ENCODE measurements at places on chromosomes 16 and 17. TPM values are rescaled to one million over a fixed set of nuclear protein-coding genes. Genes with fewer than 3 reads are reported as not detected.

Gene FOXL1
- total RNA-seq: 0.38 TPM

- peaks cover 46% of the 10 kb centered on the region for H3K36me3 ChIP-seq
- H3K4me1 ChIP-seq: no peaks in the 10 kb centered on the region
- no peak overlapping the region for H3K27ac ChIP-seq
- DNase-seq: no peak
- H3K4me3 ChIP-seq: no peak overlapping the region
Measured at GRCh38 chr16:68927018-68927417, 83.7 kb downstream of the TANGO6 start.

DNA sequence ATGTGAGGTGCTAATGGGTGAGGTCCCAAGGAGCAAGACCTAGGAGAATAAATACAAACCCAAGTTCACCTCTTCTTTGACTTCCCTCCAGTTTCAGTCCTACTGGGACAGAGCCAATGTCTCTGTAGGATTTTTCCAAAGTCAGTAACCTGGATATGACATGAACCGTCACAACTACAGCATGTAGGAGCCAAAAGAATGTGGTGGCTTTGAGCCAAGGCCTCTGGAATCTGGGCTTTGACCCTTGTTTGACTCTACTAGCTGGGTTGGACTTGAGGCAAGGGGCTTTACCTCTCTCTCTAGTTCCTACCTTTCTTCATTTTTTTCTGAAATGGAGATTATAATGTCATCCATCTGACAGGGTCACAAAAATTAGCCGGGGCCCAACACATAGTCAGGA is 91.4 kb downstream of the CACNG3 start:
- H3K27me3 ChIP-seq: peaks cover 33% of the 10 kb centered on the region
- H3K36me3 ChIP-seq: no peaks in the 10 kb centered on the region
- no peaks in the 10 kb centered on the region for H3K4me1 ChIP-seq
- no peak overlapping the region for H3K4me3 ChIP-seq

Gene ITGA2B
- total RNA-seq: 0.91 TPM

GRCh38 chr16:23595246-23595950 is 718 bp downstream of the NDUFAB1 start:
- peaks cover 57% of the 10 kb centered on the region for H3K4me1 ChIP-seq
- peaks cover 38% of the 10 kb centered on the region for H3K36me3 ChIP-seq
- no peaks in the 10 kb centered on the region for H3K27me3 ChIP-seq
- DNase-seq: no peak
- peak overlapping the region; percentile 95 for H3K27ac ChIP-seq

DNA sequence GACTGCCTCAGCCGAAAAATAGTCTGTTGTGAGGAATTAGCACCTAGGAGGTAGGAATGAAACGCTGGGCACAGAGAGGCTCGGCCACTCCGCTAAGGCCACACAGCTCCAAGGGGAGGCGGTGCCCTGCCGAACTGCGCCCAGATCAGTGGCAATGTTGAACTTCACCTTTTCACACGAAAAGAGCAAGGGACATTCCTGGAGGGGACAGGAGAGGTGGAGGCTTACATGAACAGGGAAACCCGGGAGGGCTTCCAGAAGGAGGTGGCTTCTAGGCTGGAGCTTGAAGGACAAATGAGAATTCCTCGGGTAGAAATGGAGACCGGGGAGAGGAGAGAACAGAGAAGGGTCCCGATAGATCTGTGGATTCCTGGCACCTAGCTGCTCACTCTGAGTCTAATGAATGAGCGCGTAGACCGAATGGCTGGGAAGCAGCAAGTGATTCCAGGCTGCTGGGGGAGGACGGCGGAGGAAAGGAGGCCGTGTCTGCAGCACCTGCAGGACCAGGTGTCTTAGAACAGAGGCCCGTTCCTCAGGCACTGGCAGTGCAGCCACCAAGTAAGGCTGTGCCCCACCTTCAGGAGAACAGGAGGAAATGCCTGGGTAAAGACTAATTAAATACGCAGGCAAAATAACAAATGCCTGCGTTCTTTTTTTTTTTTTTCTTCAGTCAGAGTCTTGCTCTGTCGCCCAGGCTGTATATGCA is 722 bp upstream of the SLC38A10 start:
- no peaks in the 10 kb centered on the region for H3K36me3 ChIP-seq
- DNase-seq: no peak
- peaks cover 51% of the 10 kb centered on the region for H3K4me1 ChIP-seq
- no peaks in the 10 kb centered on the region for H3K27me3 ChIP-seq
- peak overlapping the region; percentile 96 for H3K27ac ChIP-seq

GRCh38 chr17:17435323-17435722 is 41.5 kb upstream of the MED9 start:
- peaks cover 6% of the 10 kb centered on the region for H3K4me1 ChIP-seq
- no peak overlapping the region for H3K27ac ChIP-seq
- no peaks in the 10 kb centered on the region for H3K36me3 ChIP-seq
- no peaks in the 10 kb centered on the region for H3K27me3 ChIP-seq
- DNase-seq: no peak

DNA sequence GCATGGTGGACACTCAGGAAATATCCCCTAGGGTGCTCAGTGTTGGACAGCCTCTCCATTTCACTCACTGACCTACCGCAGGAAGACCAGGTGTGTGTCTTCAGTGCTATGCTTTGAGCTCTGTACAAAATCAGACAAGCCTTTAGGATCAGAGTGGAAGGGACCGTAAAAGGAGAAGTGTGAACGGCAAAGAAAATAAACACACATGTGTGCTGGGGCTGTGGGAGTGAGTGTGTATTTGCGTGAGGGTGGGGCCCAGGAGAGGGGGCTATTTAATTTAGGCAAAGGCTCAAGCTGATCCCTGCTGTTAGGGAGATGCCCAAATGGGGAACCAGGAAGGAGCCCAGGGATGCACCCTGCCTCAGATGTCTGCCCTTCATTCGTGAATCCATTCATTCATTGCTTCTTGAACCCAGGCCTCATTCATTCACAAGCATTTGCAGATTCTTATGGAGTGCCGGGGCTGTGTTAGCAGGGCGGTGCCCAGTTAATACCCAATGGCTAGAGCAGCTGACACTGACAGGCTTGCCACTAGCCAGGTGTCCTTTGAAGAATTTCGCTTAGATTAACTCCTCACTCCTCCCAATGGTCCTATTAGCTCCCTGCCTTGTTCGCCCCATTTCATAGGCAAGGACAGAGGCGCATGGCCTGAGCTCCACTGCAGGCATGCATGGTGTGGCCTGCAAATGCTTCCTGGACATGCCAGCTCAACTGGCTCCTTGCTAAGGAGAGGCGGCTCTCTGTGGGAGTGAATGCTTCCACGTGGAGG is 296.7 kb upstream of the FOXF1 start:
- H3K4me3 ChIP-seq: no peak overlapping the region
- H3K27me3 ChIP-seq: peaks cover 35% of the 10 kb centered on the region
- no peaks in the 10 kb centered on the region for H3K36me3 ChIP-seq
- H3K4me1 ChIP-seq: peaks cover 17% of the 10 kb centered on the region
- no peak for DNase-seq

GRCh38 chr16:57551057-57551456 is 8.6 kb downstream of the ADGRG5 start:
- H3K4me3 ChIP-seq: no peak overlapping the region
- peaks cover 4% of the 10 kb centered on the region for H3K27me3 ChIP-seq
- H3K27ac ChIP-seq: no peak overlapping the region
- H3K4me1 ChIP-seq: no peaks in the 10 kb centered on the region

GRCh38 chr16:1991135-1991551 is 1.4 kb downstream of the SYNGR3 start:
- H3K27ac ChIP-seq: no peak overlapping the region
- peak overlapping the region; percentile 66 for H3K4me3 ChIP-seq
- H3K27me3 ChIP-seq: peaks cover 47% of the 10 kb centered on the region
- H3K4me1 ChIP-seq: peaks cover 31% of the 10 kb centered on the region
- peaks cover 12% of the 10 kb centered on the region for H3K36me3 ChIP-seq
- no peak for DNase-seq

Gene NETO2
- 4.4 TPM for total RNA-seq

Gene NEURL4
- total RNA-seq: 31.9 TPM

DNA sequence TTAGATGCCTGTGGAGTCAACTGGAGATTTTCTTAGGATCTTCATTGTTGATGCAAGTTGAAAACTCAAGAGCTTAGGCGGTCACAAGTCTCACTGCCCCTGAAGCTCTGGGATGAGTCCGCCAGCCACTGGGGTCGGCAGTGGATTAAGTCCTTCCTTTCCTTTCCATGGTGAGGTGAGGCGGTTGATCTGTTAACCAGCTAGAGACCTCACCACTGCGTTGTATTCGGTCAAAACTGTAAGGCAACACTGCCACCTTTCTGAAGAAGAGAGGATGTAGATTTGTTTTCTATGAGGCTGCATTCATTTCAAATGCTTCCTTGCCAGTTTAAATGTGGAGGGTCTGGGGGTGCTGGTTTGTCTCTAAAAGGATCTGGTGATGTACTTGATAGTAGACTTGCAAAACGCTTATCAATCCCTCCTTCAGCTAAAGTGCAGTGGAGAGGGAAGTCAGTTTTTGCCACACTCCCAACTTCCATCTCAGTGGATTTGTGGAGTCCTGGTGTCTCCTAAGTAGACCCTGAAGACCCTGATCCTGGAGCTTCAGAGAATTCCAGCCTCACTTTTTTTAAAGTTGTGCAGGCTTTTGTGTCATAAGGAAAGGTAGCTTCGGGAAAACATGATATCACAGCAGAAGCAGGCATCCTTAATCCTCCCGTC is 1.7 kb downstream of the MYOCD start:
- peak overlapping the region; percentile 80 for H3K27ac ChIP-seq
- H3K4me1 ChIP-seq: peaks cover 38% of the 10 kb centered on the region
- DNase-seq: no peak
- peak overlapping the region; percentile 75 for H3K4me3 ChIP-seq
- H3K36me3 ChIP-seq: no peaks in the 10 kb centered on the region

- H3K27ac ChIP-seq: peak overlapping the region; percentile 63
- no peak overlapping the region for H3K4me3 ChIP-seq
- no peaks in the 10 kb centered on the region for H3K36me3 ChIP-seq
- DNase-seq: peak; percentile 47
Measured at GRCh38 chr17:8420041-8420934, 15.4 kb upstream of the NDEL1 start.

- no peak for DNase-seq
- H3K4me1 ChIP-seq: no peaks in the 10 kb centered on the region
- H3K36me3 ChIP-seq: no peaks in the 10 kb centered on the region
Measured at GRCh38 chr17:45918241-45918745, 23.9 kb downstream of the MAPT start.

DNA sequence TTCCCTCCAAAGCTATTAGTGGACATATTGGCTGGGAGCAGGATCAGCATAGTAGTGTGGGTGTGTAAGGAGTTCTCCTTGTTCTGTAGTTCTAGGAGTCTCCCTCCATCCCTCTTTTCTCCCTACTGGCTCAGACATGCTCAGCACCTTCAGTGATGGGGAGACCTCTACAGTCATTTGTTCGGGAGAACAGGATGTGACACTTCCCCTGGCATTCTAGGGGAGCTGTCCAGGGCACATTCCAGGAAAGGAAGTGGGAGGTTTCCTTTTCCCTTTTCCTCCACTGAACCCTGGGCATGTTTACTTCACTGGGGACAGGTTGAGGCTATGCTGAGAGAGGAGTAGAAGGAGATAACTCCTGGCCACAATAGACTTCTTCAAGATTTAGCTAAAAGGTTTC is 86.5 kb downstream of the MYH13 start:
- no peak overlapping the region for H3K4me3 ChIP-seq
- H3K27me3 ChIP-seq: peaks cover 44% of the 10 kb centered on the region
- H3K4me1 ChIP-seq: no peaks in the 10 kb centered on the region
- no peak for DNase-seq
- no peaks in the 10 kb centered on the region for H3K36me3 ChIP-seq

Gene OR1A1
- total RNA-seq: not detected

GRCh38 chr17:29048440-29049368 is 5.8 kb downstream of the PIPOX start:
- H3K4me3 ChIP-seq: no peak overlapping the region
- no peaks in the 10 kb centered on the region for H3K4me1 ChIP-seq
- DNase-seq: no peak
- peaks cover 30% of the 10 kb centered on the region for H3K27me3 ChIP-seq

DNA sequence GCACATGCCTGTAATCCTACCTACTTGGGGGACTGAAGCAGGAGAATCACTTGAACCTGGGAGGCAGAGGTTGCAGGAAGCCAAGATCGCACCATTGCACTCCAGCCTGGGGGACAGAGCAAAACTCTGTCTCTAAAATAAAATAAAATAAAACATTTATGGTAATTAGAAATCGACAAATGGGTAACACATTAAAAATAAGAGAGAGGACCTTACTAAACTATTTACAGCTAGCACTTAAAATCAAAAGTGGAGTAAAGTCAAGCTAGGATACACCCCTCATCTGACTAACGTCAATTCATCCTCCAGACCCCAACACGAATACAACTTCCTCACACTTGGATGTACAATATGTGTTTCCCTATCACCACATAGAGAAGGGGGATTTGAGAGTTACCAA is 27.8 kb upstream of the RHOT1 start:
- H3K36me3 ChIP-seq: no peaks in the 10 kb centered on the region
- peaks cover 11% of the 10 kb centered on the region for H3K4me1 ChIP-seq
- no peak overlapping the region for H3K27ac ChIP-seq
- H3K4me3 ChIP-seq: no peak overlapping the region
- peaks cover 16% of the 10 kb centered on the region for H3K27me3 ChIP-seq
- DNase-seq: no peak

Gene USB1
- 35.2 TPM for total RNA-seq

- no peak overlapping the region for H3K27ac ChIP-seq
- no peak for DNase-seq
- no peak overlapping the region for H3K4me3 ChIP-seq
- no peaks in the 10 kb centered on the region for H3K36me3 ChIP-seq
- H3K27me3 ChIP-seq: no peaks in the 10 kb centered on the region
Measured at GRCh38 chr17:728911-729310, 3.5 kb upstream of the TLCD3A start.

DNA sequence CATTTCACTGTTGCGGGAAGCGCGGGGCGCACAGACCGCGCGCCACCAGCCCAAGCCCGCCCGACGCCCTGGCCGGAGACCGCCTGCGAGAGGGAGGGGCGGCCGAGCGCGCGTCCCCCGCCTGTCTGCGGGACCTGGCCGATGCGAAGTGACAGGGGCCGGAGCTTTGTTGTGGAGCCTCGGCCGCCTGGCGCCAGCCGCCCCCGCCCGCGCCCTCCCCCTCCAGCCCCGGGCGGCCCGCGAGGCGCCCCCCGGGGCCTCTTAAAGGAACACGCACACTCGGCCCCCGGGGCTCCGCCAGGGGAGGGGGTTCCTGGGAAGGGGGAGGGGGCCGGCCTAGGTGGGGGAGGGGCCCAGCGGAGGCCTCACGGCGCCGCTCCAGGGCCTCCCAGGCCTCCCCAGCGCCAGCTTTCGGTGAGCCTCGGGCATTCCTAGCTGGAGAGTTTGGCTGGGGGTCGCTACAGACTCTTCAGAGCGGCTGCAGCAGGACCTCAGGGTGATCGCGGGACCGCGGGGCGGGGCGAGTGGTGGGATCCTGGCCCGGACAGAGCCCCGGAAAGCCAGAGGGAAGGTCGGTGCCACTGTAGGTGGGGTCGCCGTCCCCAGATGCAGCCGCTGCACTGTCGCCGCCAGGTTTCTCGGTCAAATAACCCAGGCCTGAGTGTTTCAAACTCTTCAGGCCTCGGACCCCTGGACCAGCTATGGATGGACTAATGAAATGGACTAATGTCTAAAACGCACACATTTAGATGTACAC is 2.4 kb upstream of the TBX2 start:
- no peaks in the 10 kb centered on the region for H3K36me3 ChIP-seq
- H3K27me3 ChIP-seq: peaks cover 74% of the 10 kb centered on the region
- H3K4me1 ChIP-seq: peaks cover 52% of the 10 kb centered on the region

Gene PRRT2
- 2.1 TPM for total RNA-seq

GRCh38 chr16:48556913-48557351 is 53.0 kb downstream of the N4BP1 start:
- DNase-seq: no peak
- peaks cover 89% of the 10 kb centered on the region for H3K4me1 ChIP-seq
- no peak overlapping the region for H3K4me3 ChIP-seq
- H3K36me3 ChIP-seq: peaks cover 17% of the 10 kb centered on the region
- H3K27me3 ChIP-seq: no peaks in the 10 kb centered on the region
- H3K27ac ChIP-seq: peak overlapping the region; percentile 57

GRCh38 chr16:188674-189073 is 8.4 kb downstream of the HBQ1 start:
- no peaks in the 10 kb centered on the region for H3K27me3 ChIP-seq
- peaks cover 65% of the 10 kb centered on the region for H3K36me3 ChIP-seq
- no peak for DNase-seq

Data from left ventricle myocardium inferior (tissue), 1 donor.